ENCODE measurements at places on chromosomes 6 and 20. TPM values are rescaled to one million over a fixed set of nuclear protein-coding genes. Genes with fewer than 3 reads are reported as not detected.
A peak's percentile ranks its signal among the peaks of the same experiment; 100 is the strongest.

Gene ARHGAP40
- total RNA-seq: 0.18 TPM

Gene NFATC2
- total RNA-seq: 10.6 TPM

Gene GRM1
- not detected for total RNA-seq

Gene CLPSL2
- 0.57 TPM for total RNA-seq

Gene CCR6
- not detected for total RNA-seq

DNA sequence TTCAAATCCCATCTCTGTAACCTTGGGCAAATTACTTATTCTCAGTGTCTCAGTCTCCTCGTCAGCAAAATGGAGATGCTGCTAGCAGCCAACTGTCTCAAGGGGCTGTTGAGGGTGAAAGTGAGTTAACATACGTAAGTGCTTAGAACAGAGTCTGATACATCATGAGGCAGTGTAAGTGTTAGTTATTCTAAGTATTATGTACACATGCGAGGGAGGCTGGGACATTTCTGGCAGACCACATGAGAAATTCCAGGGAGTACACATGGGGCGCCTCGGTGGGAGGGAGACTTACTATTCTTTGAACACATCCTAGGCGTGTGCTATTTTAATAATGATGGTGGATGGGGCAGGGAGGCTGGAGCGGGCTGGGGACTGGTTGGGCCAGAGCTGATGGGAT is 99.1 kb downstream of the DLGAP4 start:
- no peak for DNase-seq
- peaks cover 4% of the 10 kb centered on the region for H3K27me3 ChIP-seq
- no peak overlapping the region for H3K27ac ChIP-seq
- no peaks in the 10 kb centered on the region for H3K36me3 ChIP-seq

- H3K27ac ChIP-seq: no peak overlapping the region
- H3K27me3 ChIP-seq: no peaks in the 10 kb centered on the region
- no peak overlapping the region for H3K4me3 ChIP-seq
- no peaks in the 10 kb centered on the region for H3K36me3 ChIP-seq
Observed at GRCh38 chr6:76862936-76863335, 600.4 kb downstream of the HTR1B start.

DNA sequence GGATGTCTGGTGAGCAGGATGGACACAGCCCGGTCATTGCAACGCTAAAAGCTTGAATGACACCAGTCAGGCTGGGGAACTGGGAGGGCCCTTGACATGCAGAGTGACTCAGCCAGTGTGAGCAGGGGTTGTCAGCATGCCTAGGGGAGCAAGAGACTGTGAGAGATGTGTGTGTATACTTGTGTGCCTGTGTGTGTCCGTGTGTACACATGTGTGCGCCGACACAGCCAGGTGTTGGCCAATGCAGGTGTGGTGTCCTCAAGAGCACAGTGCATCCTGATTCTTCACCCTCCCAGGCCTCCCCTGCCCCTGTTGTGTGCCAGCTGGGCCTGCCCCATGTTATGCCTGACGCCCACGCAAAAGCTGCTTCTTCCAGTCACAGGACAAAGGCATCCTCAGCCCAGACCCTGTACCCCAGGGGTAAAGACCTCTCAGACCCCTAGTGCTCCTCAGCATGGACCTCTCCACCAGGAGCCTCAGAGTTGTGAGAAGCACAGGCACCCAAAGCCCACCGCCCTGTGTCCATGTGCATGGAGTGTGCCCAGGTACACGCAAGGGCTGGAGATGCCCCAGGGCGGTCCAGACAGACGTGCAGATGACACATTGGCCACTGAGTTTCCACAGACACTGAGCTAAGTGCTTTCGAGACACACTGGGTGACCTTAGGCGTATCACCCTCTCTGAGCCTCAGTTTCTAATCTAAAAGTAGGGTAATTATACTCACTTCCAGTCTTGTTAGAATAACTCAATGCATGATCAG is 16.6 kb downstream of the NRSN2 start:
- no peak overlapping the region for H3K4me3 ChIP-seq
- H3K27ac ChIP-seq: peak overlapping the region; percentile 48
- no peak for DNase-seq
- peaks cover 24% of the 10 kb centered on the region for H3K4me1 ChIP-seq
- no peaks in the 10 kb centered on the region for H3K27me3 ChIP-seq

DNA sequence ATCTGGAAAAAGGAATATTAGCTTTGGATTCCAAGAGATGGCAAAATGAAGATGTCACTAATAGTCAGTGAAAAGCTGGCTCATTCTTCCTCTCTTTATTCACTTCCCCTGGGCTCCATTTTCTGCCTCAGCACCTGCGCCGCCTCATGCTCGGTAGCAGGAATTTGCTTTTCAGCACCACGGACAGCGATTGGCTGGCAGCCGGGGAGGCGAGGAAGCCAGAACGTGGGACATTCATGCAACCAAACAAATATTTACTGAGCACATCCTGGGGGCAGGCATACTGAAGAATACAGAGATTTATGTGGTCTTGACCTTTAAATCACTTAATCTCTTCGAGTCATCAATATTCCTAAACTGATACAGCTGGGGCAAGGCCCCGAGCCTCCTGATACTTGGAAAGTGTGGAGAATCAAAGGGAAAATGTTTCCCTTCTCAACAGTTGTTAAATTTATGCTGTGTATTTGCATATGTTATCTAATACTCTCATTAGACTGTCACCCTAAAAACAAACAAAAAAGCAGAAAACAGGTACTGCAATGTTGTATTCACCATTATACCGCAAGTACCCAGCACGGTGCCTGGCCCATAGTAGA is 12.1 kb upstream of the PDYN start:
- H3K27me3 ChIP-seq: peaks cover 21% of the 10 kb centered on the region
- H3K36me3 ChIP-seq: no peaks in the 10 kb centered on the region
- H3K4me1 ChIP-seq: no peaks in the 10 kb centered on the region
- no peak for DNase-seq

DNA sequence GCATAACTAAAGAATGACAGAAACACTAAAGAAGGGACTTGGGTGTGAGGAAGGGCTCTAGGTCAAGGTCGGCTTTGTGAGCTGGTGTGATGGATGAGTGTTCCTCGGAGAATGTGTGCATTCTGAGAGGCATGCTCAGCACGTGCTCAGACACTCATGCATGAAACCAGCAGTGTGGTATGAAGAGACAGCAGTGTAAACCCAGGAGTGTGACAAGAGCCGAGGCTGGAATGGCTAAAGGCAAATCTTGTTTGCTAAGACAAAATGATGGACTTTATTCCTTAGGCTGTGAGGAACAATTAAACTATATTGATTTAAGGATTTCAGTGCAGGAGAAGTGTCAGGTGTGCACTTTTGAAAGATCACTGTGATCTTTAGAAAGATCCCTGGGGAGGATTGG is 107.4 kb upstream of the MAP7 start:
- H3K4me1 ChIP-seq: no peaks in the 10 kb centered on the region
- no peak overlapping the region for H3K4me3 ChIP-seq
- no peak overlapping the region for H3K27ac ChIP-seq
- no peak for DNase-seq
- H3K36me3 ChIP-seq: no peaks in the 10 kb centered on the region

DNA sequence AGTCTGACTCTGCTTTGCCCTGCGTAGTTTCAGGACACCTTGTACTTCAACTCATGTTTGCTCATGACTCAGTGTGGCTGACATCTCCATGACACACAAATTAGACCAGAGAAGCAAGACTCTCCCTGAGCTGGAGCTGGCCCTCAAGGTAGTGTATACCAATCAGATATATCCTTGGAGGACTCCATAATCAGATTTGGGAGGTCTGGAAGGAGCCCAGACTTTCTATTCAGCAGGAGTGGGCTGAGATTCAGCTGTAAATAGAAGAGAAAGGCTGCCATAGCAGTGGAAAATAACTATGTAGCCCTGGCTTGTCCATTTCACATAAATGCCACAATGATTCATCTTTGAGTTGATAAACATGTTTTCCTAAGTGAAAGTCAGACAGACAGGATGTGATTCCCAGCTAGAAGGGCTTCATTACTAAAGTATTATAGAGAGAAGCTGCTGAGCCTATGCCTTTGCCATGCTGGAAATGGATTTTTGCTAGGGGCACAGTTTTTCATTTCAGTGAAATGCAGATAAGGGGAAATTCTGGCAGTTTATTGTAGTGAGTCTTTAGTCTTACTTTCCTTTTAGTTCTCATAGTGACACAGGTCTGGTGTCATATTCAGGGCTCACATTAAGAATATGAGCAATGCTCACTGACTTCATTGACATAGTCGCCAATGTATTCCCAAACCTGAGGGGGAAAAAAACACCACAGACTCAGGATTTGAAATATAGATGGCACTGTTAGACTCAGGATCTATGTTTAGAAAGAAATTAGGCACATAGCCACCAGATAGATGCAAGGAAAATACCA is 95.3 kb downstream of the CLVS2 start:
- peaks cover 13% of the 10 kb centered on the region for H3K4me1 ChIP-seq
- no peaks in the 10 kb centered on the region for H3K27me3 ChIP-seq
- peak overlapping the region; percentile 58 for H3K27ac ChIP-seq
- H3K4me3 ChIP-seq: no peak overlapping the region

DNA sequence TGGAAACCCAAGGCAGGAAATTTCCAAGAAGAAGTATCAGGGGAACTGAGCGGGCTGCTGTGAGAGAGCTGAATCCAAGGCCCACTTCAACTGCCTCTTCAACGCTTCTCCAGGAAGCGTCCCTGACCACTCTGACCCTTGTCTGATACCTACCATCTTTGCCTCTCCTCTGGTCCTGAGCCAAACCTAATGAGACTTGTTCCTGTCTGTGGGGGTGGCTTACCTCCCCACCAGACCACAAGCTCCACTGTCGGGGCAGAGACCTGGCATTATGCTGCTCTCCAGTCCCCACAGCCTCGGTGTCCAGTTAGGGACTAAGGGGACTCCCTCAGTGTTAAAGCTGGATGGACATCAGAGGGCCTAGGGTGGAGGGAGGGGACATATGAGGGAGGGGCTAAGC is 49.7 kb downstream of the LRFN2 start:
- no peaks in the 10 kb centered on the region for H3K36me3 ChIP-seq
- H3K4me1 ChIP-seq: no peaks in the 10 kb centered on the region
- H3K27ac ChIP-seq: no peak overlapping the region
- no peak overlapping the region for H3K4me3 ChIP-seq
- no peak for DNase-seq
